ENCODE measurements at places on chromosomes 3 and 15. TPM values are rescaled to one million over a fixed set of nuclear protein-coding genes. Genes with fewer than 3 reads are reported as not detected.

Gene YEATS2
- 59.1 TPM for total RNA-seq

Gene C3orf80
- total RNA-seq: not detected

Gene KLF15
- total RNA-seq: 3.0 TPM

Gene CFAP100
- not detected for total RNA-seq

Gene CSTA
- not detected for total RNA-seq

Gene SLC24A5
- total RNA-seq: not detected

Gene SAXO2
- total RNA-seq: 0.67 TPM

Gene SLC6A1
- total RNA-seq: not detected

Gene HIGD1A
- total RNA-seq: 68.9 TPM

Gene GPR176
- 39.8 TPM for total RNA-seq

Gene LRRC49
- total RNA-seq: 6.6 TPM

Gene A4GNT
- not detected for total RNA-seq

All from endothelial cell of umbilical vein (primary cell).